ENCODE measurements at places on chromosomes 11 and 22.

GRCh38 chr11:129237456-129237855 is 45.3 kb upstream of the ARHGAP32 start:
- DNase-seq = no peak

DNA sequence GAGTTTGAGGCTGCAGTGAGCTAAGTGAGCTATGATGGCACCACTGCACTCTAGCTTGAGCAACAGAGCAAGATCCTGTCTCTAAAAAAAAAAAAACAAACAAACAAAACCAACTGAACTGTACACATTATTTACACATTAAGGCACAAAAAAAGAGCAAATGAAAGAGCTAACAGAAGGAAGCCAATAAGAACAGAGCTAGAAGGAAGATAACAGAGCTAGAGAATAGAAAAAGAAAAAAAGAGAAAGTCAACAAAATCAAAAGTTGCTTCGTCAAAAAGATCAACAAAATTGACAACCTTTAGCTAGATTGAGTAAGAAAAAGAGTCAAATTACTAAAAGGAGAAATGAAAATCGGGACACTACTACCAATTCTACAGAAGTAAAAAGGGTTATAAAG is 25.0 kb downstream of the GUCD1 start:
- no peak for DNase-seq

GRCh38 chr22:27880778-27881394 is 38.2 kb downstream of the PITPNB start:
- DNase-seq = peak; percentile 17

DNA sequence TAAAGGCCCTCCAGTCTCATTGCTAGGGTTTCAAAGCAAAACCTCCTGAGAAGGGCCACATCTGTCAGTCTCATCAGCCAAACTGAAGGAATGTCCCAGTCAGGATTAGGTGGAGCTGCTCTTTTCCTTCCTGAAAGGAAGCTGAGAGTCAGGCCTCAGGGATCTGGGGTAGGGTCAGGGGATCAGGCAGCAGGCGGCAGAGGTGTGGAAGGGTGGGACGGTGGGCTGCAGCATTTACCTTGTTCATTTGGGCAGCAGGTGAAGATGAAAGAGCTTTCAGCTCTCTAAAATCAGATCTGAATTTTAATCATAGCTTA is 17.8 kb downstream of the CD82 start:
- no peak for DNase-seq

- DNase-seq = no peak
Observed at GRCh38 chr11:100438376-100438775, 248.7 kb upstream of the ARHGAP42 start.

DNA sequence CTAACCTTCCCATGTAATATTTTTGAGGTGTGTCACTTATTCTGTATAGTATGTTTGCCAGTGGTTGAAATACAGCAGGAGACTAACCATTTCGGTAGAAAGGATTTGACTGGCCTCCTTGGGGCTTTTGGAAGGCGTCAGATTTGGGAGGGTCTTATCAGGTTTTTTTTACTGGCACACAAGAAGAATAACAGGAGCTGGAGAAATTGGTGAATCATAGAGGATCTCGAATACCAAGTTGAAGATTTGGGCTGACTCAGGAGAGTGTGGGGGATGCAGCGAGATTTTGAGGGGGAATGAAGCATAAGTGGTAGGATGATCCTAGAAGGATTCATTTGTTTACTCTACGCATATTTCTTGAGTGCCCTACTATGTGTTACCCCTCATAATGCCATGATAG is 200.5 kb downstream of the DDX10 start:
- no peak for DNase-seq
